Right renal cortex interstitium (tissue), 3 donors: ENCODE measurements at places on chromosomes 6 and 20.
A peak's percentile ranks its signal among the peaks of the same experiment; 100 is the strongest.

DNA sequence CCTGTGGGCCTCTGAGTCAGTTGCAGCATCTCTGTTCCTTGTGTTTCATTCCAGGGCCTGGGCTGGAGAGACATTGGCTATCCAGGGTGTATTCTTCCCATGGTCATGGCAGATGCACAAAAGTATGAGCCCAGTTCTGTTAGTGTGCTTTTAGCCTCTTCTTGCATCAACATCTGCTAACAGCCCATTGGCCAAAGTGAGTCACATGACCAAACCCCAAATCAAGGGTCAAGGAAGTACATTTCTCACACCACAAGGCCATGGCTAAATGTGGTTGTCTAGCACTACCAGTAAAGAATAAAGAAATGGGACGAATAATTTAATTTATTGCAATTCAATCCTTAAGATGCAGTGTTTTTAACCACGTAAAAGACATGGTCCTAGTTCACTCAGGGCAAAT, 43.9 kb downstream of the NRN1 start:
- no peak for DNase-seq

DNA sequence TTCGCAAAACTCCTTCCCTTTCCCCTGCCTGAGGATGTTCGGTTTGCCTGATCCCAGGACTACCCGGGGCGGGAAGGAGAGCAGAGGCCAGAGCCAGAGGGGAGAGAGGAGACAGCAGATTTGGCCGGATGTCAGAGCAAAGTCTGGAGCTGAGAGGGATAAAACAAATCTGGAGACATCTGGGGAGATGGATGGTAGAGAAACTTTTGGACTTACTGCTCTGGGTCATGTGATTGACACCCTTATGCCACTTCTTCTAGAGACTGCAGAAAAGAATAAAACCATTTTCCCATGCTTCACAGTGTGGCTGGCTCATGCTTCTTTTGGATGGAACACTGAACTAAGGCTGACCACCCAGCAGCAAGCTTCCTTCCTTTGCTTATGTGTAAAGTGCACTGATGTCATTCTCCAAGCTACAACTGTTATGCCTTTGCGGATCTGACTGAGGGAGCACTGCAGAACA, 174.7 kb downstream of the FOXC1 start:
- DNase-seq = no peak

DNA sequence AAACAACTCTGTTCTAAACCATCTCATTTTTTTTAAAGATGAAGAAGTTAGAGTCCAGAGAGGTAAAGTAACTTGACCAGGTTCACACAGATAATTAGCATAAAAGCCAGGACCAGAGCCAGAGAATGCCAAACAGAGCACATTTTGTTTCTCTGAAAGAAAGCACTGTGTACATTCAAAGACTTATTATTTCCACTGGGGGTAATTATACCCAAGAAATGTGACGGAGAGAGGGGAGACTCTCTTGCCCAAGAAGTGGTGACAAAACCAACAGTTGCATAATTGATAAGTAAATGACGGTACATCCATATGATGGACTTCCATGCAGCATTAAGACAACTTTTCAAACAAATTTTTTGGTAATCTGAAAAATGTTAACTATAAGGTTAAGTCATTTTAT, 111.6 kb downstream of the RTN4IP1 start:
- DNase-seq = no peak

GRCh38 chr6:42890311-42891198, 11.1 kb downstream of the RPL7L1 start:
- peak; percentile 85 for DNase-seq

GRCh38 chr20:34364223-34364506, 1.1 kb downstream of the ITCH start:
- DNase-seq = no peak

DNA sequence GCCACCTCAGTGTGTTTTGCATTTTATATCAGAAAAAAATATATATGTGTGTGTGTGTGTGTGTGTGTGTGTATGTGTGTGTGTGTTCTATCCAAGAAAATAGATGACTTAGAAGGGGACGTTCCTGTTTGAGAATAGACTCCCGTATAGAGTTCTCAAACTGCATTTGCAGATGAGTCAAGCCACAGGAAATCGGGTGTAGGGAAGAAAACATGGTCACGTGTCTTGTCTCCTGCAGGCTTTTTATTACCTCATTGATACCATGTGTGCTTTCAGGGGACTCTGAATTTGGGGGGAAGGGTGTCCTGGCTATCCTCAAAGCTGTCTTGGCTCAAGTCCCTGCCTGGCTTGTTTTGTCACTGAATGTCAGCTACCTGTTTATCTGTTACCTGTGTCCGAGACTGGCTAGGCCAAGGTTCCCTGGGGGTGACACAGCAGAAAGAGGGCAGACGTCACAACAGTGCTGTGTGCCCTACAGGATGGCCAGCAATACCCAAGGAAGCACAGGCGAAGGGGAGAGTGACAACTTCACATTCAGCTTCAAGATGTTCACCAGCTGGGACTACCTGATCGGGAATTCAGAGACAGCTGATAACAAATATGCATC, 55.7 kb upstream of the NOP56 start:
- no peak for DNase-seq

DNA sequence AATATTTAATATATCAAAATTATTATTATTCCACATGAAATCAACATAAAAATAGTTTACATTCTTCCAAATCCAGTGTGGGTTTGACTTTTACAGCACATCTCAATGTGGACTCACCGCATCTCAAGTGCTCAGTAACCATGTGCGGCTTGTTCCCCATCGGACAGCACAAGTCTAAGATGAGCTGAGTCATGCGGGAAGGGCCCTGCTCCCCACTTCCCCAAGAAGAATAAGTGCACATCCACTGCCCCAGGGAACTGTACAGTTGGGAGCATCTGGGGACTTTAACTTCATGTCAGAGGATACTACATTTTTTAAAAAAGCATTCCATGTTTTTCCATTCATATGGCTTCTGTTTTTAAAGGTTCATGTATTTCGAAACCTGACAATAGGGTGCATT, 325.6 kb downstream of the BTBD3 start:
- no peak for DNase-seq

DNA sequence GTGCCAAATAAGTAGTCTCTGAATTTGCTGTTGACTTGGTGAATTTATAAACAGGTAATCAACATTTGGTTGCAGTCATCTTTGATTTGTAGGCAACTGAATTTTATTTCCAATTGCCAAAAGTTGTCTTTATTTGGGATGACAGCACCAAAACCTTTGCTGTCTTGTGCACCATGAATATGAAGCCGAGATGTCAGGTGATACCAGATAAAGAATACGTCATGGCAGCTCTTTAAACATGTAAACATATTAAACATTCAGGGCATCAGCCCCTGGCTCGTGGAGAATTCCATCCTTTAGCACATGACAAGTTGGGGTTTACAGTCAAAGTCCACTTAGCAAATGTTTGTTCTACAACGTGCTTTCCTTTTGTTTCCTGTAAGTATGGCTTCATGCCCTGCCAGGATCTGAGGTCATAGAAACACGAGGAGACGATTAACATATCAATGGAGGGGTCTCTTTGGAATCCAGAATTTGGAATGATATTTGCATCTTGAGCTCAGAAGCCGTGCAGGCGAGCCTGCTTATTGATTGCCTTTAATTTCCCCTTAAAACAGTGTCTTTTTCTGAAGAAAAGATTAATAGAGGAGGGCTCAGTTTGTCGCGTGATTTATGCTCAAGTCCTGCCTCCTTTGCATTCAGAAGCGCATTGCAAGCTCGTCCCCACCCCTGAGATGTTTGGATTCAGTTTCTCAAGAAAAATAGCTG, 170.2 kb upstream of the ZNF217 start:
- DNase-seq = peak; percentile 51

DNA sequence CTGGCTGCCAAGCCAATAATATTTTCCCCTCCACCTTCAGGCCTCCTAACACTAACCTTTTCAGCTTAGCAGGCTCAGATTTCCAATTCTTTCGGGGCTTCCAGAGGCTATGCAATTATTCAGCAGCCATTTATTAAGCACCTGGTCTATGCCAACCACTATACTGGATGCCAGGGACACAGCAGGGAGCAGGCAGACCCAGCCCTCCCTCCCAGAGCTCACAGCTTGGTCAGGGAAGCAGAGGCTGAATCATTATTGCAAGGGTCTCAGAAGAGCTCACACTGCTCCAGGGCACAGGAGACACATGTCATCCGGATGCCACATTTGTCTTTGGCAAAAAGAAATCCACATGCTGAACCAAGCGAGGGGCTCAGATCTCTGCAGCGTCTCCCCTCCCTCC, 1.3 kb downstream of the BPIFB1 start:
- DNase-seq = no peak

GRCh38 chr6:157328108-157328692, 4.9 kb upstream of the TMEM242 start:
- DNase-seq = no peak

DNA sequence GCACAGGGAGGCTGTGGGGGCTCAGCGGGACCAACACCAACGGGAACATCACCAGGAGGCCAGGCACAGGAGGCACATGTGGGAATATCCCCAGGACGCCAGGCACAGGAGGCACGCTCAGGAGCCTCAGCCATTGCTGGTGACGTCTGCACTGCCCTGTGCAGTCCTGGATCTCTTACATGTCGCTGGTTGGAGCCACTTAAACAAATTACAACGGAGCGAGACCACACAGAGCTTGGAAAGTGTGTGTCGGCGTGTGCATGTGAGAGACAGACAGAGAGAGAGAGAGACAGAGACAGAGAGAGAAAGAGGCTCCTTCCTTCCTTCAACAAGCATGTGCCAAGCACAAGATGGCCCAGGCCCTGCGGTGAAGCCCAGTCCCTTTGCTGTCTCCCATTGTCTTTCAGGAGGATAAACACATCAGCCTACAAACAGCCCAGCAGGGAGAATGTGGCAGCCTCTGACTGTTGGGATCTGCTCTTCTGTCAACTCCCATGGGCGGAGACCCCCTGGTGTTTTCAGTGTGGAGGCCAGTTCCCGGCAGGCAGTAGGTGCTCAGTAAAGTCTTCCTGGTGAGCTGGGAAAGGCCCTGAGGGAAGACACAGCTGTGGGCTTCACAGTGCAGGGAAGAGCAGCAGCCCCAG, 112.7 kb upstream of the THBS2 start:
- DNase-seq = no peak

DNA sequence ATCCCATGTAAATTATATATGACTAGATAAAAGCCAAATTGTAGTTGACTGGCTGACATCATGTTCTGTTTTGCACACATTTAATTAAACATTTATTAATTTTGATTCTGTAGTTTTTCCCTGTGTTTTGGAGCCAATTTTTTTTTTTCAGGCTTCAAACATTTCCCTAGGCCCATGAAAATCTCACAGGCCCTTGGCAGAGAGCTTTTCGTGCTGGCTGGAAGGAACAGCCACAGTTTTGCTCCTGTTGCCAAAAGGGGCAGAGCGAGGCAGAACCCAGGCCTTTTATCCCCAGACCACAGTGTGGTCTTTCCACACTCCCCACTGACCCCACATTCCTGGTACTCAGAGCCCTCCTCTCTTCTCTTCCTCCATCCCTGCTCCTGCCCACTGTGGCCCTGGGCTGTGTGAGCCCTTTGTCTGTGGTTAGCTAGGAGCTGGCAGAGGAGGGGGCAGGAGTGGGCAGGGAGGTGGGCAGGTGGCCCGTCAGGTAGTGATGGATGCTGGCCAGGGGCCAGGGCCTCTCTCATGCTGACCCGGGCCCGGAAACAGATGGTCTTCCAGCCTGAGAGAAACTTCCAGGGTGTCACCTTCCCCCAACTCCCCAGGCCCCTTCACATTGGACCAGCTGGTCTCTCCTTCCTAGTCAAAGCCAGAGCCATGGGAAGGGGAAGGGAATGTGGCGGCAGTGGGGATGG, 19.4 kb upstream of the CCM2L start:
- DNase-seq = no peak

- DNase-seq = no peak
Observed at GRCh38 chr6:19811397-19812079, 25.6 kb upstream of the ID4 start.

- DNase-seq = no peak
Observed at GRCh38 chr6:95365454-95365853, 211.9 kb upstream of the MANEA start.

DNA sequence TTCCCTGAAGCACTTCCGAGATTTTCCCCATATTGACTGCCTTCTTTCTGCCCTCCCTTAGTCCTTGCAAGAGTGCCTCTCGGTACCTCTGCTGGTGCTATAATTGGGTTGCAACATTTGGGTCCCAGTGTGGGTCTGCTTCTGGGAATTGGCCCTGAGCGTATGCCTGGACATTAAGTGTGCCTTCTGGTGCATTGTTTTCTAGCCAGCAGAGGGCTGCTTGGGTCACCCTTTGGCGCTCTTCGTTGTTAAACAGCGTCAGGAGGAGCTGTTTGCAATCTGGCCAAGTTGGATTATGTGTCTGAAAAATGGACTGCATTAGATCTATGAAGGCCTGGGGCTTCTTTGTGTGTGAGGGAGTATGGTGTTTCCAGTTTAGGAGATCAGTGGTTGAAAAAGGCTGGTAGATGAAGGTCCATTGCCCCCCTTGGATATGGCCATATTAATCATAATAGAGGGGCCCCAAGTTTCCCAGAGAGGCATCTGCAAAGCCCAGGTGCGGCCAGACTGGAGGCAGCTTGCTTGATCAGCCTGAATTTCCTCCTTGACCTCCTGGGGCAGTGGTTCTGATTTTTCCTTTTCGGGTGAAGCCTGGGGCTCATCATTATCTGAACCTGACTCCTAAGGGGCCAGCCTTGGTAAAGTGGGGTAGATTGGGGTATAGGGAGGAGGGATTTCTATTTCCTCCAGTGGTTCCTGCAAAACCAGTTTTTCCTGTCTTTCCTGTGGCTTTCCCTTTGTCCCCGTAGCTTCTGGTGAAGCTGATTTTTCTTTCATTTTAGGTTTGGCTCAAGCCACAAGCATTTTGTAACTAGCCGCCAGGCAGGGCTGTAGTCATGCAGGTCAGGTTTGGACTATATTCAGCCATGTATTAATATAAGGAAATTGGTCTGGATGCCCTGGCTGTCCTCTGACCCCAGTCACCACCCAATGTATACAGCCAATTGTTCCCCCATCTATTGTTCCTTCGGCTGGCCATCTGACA, 85.4 kb upstream of the GPR6 start:
- DNase-seq = peak; percentile 59

DNA sequence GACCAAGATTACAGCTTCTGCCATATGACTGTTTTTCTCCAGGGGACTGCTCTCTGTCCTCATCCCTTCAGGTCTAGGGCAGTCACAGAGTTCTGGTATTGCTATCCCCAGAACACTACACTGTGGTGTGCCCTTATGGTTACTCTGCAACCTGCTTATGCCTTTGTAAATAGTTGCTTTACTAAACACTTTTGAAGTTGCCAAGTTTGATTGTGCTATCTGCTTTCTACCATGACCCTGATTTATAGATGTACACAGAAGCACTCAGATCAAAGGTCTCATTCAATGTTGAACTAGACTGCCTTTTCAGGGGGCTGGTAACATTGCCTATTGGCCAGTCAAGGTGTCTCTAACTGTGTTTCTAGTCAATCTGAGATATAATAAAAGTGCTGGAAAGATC, 794.7 kb downstream of the DHX35 start:
- DNase-seq = no peak

DNA sequence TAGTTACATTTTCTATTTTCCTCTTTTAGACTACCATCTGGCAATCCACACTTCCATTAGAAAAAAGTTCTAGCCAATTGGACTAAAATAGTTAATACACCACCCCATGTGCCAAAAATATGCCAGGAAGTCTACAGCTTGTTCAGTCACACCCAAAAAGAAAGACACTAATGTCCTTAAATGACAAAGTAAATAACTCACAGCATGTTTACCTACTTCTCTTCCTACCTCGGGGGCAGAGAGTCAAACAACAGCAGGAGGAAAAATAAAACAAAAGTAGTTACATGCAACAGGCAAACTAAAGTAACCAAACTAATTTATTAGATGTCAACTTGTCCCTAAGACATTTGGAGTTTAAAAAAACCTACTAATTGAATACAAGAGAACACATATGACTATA, 57.0 kb downstream of the UBE3D start:
- DNase-seq = no peak

GRCh38 chr6:42909835-42910234, 6.0 kb upstream of the PTCRA start:
- no peak for DNase-seq
